ENCODE measurements at places on chromosomes 11 and 22.

DNA sequence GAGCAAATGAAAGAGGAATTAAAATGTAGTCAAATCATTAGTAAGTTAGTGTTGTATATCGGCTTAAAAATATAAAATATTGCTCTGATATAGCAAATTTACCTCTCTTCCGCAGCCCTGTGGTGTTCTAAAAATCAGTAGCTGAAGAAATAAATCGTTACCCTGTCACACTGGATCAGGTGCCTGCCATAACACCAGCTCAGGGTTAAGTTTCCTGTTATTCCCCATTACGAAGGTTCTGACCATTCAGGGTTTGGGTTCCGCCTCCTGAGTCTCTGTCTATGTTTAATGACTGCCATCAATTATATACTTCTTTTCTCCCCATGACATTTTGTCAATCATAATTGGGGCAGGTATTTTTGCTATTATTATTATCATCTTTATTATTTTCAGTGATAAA, 658.5 kb downstream of the OPCML start:
- no peak for DNase-seq

GRCh38 chr11:115469361-115469760, 34.9 kb downstream of the CADM1 start:
- no peak for DNase-seq

DNA sequence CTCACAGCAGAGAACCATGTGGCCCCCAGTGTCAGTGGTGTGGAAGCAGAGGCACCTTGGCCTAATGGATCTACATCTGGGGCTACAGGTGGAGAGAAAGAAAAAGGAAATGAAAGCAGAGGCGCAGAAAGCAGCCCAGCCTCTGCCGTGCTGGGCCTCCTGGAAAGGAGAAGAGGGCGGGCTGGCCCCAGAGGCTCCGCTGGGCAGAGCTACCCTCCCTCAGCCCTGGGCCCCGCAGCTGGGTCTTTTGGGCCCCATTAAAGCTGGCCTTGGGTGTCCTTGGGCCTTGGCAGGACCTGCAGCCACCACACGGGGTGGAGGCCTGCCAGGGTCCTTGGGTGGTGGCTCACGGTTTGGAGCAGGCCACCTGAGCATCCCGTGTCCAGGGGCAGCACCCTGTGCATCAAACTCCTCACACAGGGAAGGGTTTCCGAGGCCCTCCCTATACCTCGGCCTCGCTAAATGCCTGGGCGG, 31.6 kb upstream of the GAL start:
- DNase-seq: no peak

DNA sequence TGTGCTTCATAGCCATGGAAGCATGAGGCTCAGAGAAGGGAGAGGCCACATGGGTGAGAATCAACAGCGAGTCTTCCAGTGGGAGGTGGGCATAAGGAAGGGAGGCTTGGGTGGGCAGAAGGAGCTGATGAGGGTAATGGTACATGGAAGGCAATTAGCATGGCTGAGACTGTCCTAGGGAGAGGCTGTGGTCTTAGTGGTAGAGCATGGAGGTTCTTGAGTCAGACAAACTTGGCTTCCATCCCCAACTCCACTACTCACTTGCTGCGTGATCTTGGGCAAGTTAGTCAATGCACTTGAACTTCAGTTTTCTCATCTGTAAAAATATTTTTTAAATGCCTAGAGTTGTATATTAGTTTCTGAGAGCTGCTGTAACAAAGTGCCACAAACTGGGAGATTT, 227.2 kb upstream of the E2F8 start:
- no peak for DNase-seq

DNA sequence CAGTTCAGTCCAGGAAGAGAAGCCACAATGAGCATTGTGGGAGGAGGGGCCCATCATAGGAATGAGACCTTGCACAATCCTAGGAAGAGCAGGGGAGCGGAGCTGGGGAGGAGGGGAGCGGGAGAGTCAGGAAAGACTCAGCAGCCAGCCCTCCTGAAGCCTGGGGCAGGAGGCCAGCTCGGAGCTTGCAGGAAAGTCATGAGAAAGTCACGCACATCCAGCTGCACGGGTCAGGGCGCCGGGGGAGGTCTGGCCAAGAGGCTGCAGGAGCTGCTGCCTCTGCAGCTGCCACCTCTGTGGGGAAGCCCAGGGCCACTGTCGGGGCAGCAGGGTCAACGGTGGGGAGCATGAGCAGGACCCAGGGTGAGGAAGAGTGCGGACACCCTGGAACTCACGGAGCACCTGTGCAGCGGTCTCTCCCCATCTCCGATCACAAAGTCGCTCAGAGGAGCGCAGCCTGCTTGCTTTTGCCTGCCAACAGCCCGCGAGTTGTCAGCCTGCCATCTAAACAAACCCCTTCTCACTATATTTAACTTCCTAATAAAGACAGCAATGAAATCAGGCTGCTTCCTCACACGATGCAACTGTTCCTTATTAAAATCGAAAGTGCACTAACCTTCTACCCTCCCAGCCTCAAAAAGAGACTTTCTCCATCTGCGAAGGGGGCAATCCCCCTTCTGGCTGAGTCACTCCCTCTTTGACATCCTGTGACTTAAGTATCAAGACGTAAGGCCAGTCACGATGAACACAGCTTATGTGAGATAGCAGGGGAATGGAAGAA, 52.9 kb upstream of the RTL6 start:
- no peak for DNase-seq

GRCh38 chr11:63846897-63847296, 8.0 kb downstream of the MARK2 start:
- DNase-seq: no peak

GRCh38 chr11:119714189-119714588, 14.8 kb downstream of the NECTIN1 start:
- no peak for DNase-seq

GRCh38 chr11:122246874-122247273, 130.9 kb upstream of the BLID start:
- no peak for DNase-seq

DNA sequence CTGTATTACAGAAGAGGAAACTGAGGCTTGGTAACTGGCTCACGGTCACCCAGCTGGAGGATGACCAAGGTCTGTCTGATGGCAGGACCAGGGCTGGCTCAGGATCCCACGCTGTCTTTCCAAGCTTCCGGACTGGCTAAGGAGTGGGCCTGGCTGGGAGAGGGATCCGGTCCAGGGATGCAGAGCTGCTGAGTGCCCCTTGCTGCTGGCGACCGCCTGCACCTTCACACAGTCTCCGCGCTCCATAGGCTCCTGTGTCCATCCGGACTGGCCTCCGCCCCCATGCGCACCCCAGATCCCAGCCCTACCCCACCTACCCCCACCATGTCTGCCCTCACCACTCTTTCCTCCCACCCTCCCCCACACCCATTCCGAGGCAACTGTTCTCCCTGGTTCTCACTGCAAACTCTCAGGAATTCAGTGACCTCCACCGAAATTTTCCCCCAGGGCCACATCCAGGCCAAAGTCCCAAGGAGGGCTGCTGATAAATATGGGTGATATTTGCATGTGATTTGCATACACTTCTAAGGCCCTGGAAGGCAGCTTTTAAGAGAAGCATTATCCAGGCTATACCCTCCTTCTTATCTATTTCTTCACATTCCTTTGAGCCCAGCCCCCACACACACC, 48.5 kb upstream of the SLC35C1 start:
- no peak for DNase-seq

DNA sequence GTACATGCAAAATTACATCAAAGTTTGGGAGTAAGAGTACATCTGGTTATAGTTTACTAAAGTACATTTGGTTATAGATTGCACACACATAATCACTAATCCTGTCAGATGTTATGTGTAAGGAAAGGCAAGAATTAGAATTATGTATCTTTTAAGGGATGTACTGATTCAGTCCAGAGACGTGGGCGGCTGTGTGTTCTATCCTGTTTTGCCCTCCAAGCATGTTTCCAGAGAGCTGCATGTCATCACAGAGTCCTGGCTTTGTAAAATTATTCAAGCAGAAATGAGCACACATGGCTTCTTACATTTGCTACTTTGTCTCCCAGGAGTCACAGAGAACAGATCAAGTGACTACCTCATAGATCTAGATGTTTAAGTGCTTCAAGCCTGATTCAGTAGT, 33.2 kb upstream of the CEP126 start:
- no peak for DNase-seq

DNA sequence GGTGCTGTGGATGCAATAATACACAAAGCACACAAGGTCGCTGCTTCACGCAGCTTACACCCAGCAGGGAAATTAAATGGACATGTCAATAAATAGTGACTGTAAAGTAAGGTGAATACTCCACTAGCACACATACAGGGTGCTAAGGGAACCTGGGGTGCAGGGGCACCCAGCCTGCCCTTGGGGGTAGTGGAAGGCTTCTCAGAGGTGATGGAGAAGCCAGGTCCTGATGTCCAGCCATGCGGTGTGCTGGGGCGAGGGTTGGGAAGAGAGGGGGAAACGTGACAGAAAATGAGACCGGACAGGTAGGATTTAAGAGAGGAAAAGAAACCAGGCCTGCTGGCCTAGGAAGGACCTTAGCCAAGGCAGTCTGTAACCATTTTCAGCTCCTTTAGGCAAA, 200.5 kb downstream of the GRIK4 start:
- no peak for DNase-seq

GRCh38 chr22:26702906-26703830, 45.8 kb downstream of the MIAT start:
- no peak for DNase-seq

DNA sequence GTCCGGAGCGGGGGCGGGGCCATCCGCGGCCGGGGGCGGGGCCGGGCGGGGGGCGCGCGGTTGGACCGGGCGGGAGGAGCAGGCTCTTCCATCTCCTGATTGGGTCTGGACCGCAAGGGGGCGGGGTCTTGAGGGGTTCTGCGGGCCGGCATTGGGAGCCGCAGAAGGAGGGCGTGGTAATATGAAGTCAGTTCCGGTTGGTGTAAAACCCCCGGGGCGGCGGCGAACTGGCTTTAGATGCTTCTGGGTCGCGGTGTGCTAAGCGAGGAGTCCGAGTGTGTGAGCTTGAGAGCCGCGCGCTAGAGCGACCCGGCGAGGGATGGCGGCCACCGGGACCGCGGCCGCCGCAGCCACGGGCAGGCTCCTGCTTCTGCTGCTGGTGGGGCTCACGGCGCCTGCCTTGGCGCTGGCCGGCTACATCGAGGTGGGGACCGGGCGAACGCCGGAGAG, at the start of gene APLP2:
Gene APLP2 (plus strand): TSS at position 236 of the 450 bp plus-strand sequence. CDS start 84 bp downstream, at position 320.
- DNase-seq: peak; percentile 98

GRCh38 chr11:16312233-16312765, 44.0 kb downstream of the SOX6 start:
- DNase-seq: no peak

DNA sequence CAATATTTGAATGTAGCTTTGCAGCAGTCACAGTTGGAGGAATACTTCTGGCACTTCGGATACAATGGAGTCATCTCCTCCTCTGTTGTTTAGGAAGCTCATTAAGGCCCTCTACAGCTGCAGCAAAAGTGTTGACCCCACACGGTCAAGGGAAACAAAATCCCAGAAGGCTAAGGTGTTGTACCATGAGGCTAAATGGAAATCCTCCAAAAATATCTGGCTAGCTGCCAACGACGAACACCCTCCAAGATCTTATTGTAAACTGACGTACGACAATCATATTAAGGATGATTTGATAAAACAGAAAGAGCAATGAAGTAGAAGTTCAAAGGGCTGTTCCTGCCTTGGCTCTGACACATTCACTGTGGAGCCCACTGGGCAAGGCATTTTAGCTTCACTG, 4.0 kb downstream of the POGLUT3 start:
- DNase-seq: no peak

- no peak for DNase-seq
Observed at GRCh38 chr22:36027579-36027934, 1.1 kb downstream of the RBFOX2 start.

GRCh38 chr11:280706-281485, 2.7 kb downstream of the NLRP6 start:
- DNase-seq: no peak

DNA sequence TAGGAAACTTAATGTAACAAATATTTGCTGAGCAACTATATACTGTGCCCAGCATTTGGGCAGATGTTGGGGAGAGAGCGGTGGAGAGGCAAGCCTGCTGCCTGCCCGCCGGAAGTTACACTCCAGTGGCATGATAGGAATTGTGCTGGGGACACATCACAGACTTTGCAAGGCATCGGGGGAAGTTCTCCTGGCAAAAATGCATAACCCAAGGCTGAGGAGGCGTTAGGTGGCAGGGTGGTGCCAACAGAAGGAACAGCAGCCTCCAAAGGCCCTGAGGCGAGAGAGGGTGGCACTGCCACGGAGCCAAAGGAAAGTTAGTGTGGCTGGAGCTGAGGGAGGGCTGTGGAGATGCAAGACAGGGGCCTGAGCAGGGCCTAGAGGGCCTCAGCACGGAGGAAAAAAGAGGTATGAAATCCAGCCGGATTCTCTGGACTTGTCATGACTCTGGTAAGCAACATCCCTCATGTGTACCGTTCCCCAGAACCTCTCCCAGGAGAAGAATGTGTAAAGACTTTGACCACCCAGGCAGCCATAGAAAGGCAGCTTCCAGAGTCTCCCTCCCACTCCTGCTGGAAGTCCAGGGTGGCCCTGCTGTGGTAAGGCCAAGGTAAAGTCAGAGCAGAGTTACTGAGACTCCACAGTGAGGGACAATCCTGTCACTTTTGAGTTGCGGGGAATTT, 76.1 kb upstream of the RAB1B start:
- no peak for DNase-seq

GRCh38 chr11:119324189-119324588, 7.3 kb upstream of the MCAM start:
- DNase-seq: no peak

DNA sequence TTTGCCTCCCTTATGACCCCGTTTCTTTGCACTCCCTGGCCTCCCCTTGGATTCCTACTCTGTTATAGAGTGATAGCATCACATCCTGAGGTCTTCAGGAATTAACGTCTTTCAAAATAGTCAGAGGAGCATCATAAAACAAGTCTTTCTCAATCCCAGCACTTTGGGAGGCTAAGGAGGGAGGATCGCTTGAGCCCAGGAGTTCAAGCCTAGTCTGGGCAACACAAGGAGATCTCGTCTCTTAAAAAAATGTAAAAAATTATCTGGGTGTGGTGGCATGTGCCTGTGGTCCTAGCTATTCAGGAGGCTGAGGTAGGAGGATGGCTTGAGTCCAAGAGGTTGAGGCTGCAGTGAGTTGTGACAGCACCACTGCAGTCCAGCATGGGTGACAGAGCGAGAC, 68.7 kb upstream of the AMPD3 start:
- no peak for DNase-seq

DNA sequence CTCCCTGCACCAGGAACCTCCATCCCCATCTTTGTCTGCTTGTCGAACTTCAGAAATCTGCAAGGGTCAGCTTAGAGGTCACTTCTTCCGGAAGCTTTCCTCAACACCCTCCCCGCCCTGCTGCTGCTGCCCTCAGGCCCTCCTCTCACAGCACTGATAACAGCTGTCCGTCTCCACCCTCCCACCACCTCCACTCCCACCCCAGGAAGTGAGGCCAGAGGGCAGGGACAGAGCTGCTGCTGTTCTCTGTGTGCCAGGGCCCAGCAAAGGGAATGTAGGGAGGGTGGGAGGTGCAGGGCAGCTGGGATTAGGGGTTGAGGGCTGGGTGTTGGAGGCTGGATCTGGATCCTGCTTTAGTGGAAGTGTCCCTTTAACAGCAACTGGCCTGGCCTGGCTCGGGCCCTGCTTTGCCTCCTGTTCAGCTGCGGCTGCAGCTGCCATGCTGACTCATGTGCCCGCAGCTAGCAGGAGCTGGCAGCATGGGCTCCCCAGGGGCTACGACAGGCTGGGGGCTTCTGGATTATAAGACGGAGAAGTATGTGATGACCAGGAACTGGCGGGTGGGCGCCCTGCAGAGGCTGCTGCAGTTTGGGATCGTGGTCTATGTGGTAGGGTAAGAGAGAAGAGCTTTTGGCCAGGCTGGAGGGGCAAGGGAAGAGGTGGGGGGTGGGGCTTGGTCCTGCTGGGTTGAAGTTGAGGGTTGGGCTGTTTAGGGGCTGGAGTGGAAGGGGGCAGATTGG, at the start of gene P2RX6:
Gene P2RX6 (plus strand): TSS at position 440 of the 740 bp plus-strand sequence. CDS start 10 bp downstream, at position 450.
- DNase-seq: no peak

- DNase-seq: no peak
Observed at GRCh38 chr11:19453651-19454257, 213.0 kb upstream of the E2F8 start.
